Astrocyte of the spinal cord (primary cell): ENCODE measurements at places on chromosomes 5 and 9.

DNA sequence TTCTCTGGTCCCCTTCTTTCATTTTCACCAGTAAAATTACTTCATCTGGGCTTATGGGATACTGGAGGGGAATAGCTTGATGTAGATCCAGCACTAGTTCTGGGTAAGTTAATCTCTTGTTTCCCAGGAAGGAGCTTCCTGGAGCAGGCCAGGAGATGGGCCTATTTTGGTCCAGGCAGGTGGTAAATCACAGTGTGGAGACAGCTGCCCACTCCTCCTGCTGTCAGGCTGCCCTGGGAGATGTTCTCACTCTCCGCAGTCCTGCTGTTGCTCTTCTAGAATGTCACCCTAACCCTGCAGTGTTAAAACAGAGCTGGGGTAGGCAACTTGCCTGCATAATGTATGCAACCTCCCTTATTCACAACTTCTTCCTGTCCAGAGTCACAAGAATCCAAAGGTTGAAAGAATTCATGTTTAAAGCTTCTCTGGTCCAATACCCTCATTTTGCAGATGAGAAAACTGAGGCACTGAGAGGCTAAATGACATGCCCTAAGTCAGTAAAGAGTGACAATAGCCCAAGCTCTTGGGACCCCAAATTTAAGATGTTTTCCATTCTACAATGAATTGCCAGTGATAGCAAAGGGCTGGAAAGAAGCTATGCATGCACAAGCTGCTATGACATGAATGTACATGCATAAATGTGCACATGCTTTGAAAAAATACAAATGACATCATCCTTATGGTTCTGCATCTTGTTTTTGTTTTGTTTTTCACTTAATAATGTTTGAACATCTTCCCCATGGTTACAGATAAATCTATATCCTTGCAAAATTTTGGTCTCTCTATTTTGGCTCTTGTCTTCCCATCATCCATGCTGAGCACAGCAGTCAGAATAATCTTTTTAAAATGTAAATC, 71.8 kb upstream of the ADRA1B start:
- DNase-seq: no peak

DNA sequence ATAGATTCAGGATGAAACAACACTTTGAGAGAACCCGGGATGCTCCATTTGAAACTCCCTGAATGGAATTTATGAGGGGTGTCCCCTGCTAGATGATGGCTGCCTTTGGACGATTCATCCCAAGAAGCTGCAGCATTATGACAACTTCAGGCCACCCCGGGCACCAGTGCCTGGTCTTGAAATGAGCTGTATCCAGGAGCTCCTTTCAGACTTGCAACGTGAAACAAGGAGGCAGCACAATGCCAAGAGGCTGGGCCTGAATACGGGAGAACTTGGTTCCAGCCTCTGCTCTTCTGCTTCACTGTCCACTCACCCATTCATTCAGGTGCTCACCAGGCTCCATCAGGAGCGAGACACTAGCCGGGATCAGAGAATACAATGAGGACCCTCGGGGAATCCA, 78.3 kb downstream of the STK10 start:
- DNase-seq: no peak

DNA sequence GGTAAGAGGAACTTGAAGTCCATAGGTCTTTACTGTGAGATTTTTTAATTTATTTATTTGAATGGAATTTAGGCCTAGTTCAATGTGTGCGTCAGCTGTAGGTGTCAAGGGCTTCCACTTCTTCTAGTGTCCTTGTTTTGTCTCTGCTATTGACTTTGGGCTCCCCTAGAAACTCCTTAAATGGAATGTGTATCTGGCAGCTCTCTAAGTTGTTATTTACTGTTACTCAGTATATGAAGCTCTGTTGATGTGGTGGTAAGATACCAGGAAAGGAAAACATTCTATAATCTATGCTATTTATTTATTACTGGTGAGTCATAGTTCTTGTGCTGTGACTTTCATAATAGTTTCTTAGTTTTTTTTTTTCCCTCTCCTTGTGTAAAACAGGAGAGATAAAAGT, 97.1 kb downstream of the GABRA1 start:
- no peak for DNase-seq

DNA sequence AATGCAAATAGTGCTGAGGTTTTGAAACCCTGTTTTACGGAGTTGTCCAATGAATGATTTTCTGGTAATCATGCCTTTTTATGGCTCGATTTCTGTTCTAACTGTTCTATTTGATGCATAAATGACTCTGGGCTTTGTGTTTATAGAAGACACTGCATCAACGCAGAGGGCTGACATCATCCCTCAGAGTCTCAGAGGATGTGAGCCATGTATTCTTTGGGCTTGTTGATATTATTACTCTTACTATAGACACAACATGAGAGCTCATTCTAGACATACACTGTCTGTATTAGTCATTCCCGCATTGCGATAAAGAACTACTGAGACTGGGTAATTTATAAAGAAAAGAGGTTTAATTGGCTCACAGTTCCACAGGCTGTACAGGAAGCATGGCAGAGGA, 31.6 kb downstream of the CDH6 start:
- peak; percentile 93 for DNase-seq

GRCh38 chr9:116812231-116813030, 125.3 kb downstream of the TRIM32 start:
- peak; percentile 16 for DNase-seq

GRCh38 chr9:128731093-128731492, 7.2 kb upstream of the ZDHHC12 start:
- no peak for DNase-seq

- DNase-seq: peak; percentile 21
Measured at GRCh38 chr5:68141494-68141893, 74.1 kb upstream of the PIK3R1 start.

DNA sequence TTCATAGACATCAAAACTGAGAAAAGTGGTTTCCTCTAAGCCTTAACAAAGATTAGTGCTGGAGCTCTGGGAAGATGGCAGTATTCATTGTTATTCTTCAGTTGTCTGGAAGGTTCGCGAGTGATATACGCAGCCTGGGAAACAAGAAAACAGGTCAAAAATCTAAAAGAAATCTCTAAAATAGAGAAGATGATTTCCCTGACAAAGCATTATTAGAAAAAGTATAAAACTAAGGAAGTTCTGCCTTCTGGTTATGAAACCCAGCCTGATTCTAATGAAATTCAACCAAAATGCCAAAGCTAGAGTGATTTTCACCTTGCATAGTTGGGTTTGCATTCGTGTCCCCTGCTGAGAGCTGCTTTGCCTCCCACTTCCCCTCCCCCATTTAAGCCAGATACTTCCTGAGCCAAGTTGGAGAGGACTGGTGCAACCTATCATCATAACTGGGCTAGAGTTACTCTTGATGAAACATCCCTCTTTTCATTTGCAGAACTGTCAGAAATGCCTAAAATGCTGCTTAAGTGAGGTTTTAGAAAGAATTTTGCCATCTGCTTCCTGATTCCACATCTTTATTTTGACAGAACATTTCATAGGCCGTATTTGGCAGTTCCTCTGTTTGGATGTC, 48.4 kb downstream of the NDFIP1 start:
- DNase-seq: no peak

GRCh38 chr9:130872508-130872907, 24.1 kb downstream of the QRFP start:
- no peak for DNase-seq

GRCh38 chr5:171142617-171143016, 166.4 kb upstream of the TLX3 start:
- DNase-seq: no peak

- DNase-seq: no peak
Measured at GRCh38 chr9:79140751-79141150, 431.0 kb upstream of the TLE4 start.

DNA sequence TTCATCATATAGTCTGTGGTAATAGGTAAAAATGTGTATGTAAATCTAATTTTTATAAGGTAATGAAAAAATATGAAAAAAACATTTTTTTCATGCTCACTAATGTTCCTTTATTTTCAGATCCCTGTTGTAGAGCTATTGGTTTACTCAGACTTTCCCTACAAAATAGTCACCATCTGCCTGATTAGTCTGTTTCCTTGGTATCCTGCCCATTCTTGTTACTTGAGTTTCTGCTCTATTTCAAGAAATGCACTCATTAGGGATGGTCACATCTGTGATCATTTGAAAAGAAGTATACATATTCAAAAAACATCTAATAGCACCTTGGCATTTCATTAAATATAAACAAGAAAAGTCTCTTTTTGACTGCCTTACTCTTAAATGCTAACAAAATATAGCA, 21.6 kb upstream of the RASA1 start:
- no peak for DNase-seq

DNA sequence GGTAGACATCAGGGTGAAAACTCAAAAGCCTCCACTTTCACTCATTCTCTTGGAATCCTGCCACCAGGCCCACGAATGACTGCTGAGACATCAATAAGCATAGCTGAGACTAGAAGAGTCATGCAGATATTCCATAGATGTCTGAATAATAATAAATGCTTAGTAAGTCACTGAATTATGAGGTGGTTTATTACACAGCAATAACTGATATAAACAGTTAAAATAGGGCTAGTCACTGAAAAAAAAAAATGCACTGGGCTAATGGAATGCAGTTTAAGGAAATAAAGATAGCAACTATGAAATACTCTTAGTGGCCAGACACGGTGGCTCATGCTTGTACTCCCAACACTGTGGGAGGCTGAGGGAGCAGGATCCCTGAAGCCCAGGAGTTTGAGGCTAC, 262.8 kb upstream of the CDH6 start:
- peak; percentile 42 for DNase-seq

- DNase-seq: no peak
Measured at GRCh38 chr5:9444346-9444745, 101.5 kb downstream of the SEMA5A start.

DNA sequence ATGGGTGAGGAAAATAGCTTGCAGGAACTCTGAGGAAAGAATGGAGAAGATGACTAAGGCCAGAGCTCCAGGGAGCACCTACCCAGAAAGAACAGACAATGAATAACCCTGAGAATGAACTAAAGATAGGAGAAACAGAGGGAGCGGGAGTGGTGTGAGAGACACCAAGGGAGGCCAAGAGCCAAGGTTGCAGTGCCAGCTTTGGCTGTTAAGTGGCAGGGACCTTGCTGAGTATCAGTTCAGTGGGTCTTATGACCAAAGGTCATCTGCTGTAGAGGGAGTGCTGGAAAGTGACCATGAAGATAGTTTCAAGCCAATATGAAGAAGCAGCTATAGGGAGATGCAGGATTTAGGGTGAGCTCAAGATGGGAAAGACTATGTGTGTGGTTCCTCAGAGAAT, 16.7 kb downstream of the P4HA2 start:
- DNase-seq: no peak

GRCh38 chr5:34008802-34009201, 952 bp upstream of the AMACR start:
- no peak for DNase-seq

DNA sequence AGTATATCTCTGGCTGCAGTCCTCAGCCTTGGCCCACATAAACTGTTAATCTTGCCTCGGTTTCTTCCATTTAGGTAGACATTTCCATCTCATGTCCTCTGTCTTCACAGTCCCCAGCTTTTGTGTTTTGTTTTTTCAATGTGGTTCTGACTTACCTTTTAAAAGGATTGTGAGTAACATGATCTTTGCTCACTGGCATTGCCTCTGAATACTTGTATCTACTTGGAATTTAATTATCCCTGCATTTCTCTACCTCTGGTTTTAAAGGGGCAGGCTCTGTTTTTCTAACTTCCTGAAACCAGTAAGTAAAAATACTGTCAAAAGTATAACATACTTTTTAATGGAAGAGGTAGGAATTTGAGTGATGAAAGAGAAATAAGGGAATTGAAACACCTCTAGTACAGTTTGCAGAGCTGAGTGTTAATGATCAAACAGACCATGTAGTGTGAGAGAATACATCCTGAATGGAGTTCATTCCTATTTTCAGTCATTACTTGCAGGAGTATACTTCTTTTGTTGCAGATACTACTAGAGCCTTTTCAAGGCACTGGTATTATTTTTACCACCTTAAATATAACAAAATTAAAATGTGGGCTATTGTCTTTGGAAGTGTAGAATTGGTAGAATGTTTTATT, 62.6 kb downstream of the MTREX start:
- DNase-seq: no peak

DNA sequence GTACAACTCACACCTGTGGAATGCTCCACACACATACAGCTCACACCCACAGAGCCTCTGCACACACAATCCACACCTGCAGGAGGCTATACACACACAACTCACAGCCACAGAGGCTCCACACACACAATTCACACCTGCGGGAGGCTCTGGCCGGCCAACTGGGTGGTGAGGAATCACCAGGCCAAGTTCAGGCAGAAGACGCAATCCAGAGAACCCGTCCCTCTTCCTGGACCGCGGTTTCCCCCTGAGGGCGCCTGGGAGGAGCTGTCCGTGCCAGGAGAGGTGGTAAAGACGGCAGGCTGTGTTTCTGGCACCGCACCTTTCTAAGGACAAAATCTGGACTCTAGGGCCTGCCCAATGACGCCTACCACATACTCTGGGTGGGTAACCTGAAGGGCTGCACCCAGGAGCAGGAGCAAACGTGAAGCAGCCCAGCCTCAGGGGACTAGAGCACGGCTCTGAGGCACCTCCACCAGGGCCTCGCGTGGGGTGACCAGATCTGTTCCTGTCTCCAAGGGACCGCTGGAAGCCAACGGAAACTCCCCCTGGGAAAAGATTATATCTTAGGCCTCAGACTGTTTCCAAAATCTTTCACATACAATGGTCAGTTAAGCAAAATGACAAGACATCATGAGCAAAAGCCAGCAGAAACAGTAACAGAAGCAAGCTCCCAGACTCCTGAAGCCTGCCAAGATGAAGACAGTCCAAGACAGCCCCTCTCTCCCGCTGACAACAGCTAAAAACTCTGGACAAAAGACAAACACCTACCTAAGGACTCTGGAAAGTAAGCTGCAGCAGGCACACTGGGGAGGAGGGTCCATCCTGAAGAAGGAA, 16.9 kb downstream of the CAMSAP1 start:
- no peak for DNase-seq

DNA sequence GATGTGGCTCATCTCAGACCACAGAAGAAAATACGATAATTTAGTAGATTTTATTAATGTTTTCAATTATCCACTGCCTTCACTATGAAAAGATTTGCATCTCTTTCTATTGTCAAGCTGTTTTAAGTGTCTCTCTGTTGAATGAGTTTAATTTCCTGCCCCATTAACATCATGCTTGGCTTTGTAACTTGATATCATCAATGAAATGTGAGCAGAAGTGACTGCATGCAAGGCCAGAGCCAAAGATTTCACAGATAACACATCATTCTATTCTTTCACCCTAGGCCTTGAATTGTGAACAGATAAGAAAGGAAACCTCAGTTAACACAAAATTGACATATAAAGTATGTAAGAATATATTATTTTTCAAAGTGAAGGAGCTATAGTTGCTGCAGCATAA, 986.4 kb upstream of the CDH18 start:
- DNase-seq: peak; percentile 38

- peak; percentile 32 for DNase-seq
Measured at GRCh38 chr5:17802256-17802655, 168.0 kb downstream of the TAF11L14 start.
